ENCODE measurements at places on chromosomes 1 and 21. TPM values are rescaled to one million over a fixed set of nuclear protein-coding genes. Genes with fewer than 3 reads are reported as not detected.

GRCh38 chr1:116951200-116951935, 41.7 kb downstream of the PTGFRN start:
- DNase-seq: no peak

GRCh38 chr1:180623579-180624347, 8.1 kb upstream of the XPR1 start:
- DNase-seq: no peak

GRCh38 chr1:116289193-116289592, 83.9 kb upstream of the ATP1A1 start:
- DNase-seq: no peak

DNA sequence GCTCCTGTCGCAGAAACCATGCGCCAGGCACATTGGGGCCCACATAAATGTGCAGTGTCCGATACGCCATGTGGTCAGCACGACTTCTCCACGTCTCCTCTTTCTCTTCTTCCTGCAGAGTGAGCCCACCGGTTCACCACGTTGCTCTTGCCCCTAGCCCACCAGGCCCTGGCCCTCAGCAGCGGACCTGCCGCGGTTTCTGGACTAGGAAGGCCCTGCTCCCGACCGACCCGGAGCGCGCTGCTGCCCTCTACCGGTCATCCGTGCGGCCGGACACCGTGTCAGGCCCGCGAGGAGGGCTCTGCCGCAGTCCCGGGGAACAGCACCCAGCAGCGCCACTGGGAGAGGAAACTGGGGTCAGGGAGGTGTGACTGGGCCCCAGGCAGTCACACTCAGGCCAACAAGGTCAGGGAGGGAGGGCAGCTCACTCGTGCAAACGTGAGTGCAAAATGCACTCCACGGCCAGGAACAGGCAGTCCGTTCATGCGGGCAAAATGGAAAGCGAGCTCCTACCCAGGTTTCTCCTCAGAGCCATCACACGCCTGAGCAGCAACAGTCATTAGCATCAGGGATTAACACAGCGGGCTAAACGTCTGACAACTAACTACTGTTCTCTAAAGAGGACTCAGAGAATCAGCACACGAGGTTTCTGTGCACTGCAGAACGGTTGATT, 13.7 kb downstream of the TLR5 start:
- DNase-seq: peak; percentile 44

CD1E gene
- total RNA-seq: not detected

DNA sequence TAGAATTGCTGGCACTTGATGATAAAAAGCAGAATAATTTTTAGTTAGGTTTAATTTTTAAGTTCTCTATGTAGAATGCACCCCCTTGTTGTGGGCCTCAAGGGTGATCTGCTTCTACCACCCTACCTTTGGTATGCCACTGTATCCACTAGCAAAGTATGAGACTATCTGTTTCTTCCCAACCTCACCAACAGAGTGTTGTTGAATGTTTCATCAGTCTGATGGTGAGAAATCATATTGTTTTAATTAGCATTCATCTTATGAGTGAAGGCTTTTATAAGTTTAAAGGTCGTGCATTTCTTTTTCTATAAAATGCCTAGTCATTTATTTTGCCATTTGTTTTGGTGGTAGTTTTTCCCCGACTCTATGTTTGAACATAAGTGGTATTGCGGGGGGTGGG, 141.0 kb downstream of the MAGI3 start:
- no peak for DNase-seq

DNA sequence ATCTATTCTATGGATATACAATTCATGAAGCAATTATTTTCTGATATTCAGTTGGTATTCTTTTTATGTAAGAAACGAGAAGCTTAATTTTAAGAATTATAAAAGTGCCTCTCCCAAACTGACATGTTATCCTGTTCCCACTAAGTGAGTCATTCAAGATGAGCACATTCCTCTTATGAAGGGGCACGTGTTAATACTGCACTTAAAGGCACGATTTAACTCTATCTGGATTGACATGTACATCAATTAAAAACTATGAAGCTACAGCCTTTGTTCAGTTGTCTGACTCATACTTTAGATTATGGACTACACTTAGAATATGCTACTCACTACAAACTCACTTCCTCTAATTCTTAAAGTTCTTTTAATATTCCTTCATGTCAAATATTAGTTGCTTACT, 111.6 kb downstream of the CYYR1 start:
- no peak for DNase-seq

RNASEL gene
- 3.6 TPM for total RNA-seq
